ENCODE measurements at places on chromosomes 6 and 20.

DNA sequence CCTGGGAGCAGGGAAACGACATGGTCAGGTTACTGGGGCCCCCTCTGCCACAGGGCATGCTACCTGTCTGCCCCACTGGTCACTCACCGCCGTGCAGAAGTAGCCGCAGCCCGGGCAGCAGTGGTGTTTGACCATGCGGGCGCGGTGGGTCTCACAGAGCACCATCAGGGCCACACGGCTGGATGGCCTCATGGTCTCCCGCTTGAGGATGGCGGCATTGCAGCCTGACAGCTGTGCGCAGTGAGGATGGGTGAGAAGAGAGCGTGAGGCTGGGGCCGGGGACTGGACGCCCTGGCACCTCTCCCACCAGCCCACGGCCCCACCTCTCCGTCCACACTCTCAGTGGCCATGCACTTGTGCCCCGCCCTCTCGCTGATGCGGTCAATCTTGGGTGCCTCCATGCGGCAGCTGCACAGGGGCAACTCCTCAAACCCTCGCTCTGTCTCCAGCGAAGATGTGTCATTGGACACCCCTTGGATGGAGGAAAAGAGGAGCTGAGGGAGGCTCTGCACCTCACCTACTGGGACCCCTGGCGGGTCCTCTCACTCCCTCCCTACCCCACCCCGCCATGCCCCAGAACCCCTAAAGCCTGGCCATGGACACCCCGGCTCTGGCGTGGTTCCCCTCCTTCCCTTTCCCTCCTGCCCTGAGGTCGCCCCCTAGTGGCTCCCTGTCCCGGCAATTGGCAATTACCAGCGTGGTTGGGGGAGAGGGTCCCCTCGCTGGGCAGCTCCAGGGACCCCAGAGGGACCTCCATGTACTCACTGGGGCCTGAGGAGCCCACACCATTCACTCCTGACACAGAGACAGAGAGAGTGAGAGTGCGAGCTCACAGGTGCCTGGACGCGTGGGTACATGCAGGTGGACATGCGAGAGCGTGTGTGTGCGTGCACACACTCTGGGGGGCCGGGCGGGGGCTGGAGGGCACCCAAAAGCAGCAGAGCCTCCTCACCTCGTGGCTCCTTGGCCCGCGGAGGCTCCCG, 8.9 kb downstream of the EHMT2 start:
- peaks cover 19% of the 10 kb centered on the region for H3K36me3 ChIP-seq
- H3K4me1 ChIP-seq = peaks cover 4% of the 10 kb centered on the region
- H3K27me3 ChIP-seq = no peaks in the 10 kb centered on the region
- no peak overlapping the region for H3K4me3 ChIP-seq
- H3K27ac ChIP-seq = no peak overlapping the region
- peak; percentile 75 for DNase-seq

GRCh38 chr6:149560736-149561135, 5.4 kb upstream of the GINM1 start:
- H3K27me3 ChIP-seq = peaks cover 35% of the 10 kb centered on the region
- no peak overlapping the region for H3K4me3 ChIP-seq

DNA sequence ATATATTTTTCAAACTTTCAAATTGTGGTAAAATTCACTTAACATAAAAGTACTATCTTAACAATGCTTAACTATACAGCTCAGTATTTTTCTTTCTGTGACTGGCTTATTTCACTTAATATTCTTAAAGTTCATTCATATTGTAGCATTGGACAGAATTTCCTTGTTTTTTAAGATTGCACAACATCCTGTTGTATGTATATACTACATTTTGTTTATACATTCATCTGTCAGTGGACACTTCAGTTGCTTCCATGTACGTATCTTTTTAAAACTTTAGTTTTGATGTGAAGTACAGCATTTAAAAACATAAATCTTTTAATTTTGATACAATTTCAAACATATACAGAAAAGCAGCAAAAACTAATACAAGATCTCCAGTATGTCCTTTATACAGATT, 220.7 kb downstream of the ZFAND3 start:
- H3K4me3 ChIP-seq = no peak overlapping the region
- H3K27me3 ChIP-seq = no peaks in the 10 kb centered on the region
- no peaks in the 10 kb centered on the region for H3K36me3 ChIP-seq
- H3K27ac ChIP-seq = no peak overlapping the region
- H3K4me1 ChIP-seq = no peaks in the 10 kb centered on the region

DNA sequence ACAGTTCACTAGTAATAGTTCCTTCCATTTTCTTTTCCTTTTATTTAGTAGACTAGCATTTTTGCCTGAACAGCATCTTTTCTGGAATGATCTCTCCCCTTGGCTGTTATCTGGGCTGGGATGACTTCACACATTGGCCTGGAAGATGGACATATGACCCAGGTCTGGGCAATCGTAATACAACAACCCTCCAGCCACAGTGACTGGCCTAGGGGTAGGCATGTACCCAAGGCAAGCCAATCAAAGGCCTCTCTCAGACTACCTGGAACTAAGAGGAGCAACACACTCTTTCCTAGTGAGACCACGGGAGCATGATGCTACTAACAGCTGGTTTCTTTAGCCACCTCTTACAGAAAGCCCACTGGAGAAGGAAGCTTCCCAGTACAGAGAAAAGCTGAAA, 252.2 kb downstream of the GMPR start:
- no peaks in the 10 kb centered on the region for H3K27me3 ChIP-seq
- H3K4me1 ChIP-seq = peaks cover 67% of the 10 kb centered on the region
- no peak for DNase-seq
- no peak overlapping the region for H3K27ac ChIP-seq
- H3K36me3 ChIP-seq = peaks cover 18% of the 10 kb centered on the region

DNA sequence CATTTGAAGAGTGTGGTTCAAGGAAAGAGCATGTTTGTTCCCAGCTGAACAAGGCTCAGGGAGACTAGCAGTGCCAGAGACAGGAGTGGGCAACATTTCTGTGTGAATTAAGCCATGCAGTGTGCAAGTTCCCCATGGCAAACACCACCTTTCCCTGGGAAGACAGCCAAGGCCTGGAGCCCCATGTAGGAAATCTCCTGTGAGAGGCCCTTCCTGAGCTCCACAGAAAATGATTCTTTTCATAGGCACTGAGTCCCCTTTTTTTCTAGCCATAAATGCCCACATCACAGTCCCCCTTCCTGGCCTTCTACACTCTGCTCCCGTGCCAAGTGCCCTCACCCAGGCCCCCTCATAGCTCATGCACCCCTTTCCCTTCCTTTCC, 11.8 kb upstream of the TRAM2 start:
- peaks cover 19% of the 10 kb centered on the region for H3K27me3 ChIP-seq
- no peak for DNase-seq
- H3K27ac ChIP-seq = no peak overlapping the region

- H3K4me1 ChIP-seq = peaks cover 41% of the 10 kb centered on the region
- DNase-seq = no peak
- peak overlapping the region; percentile 89 for H3K4me3 ChIP-seq
- H3K27me3 ChIP-seq = peaks cover 2% of the 10 kb centered on the region
These were observed 1.3 kb downstream of the BLCAP start for GRCh38 chr20:37526238-37526838.

GRCh38 chr6:116206231-116206903, 47.5 kb downstream of the TSPYL4 start:
- H3K4me3 ChIP-seq = no peak overlapping the region
- no peaks in the 10 kb centered on the region for H3K36me3 ChIP-seq
- H3K4me1 ChIP-seq = peaks cover 7% of the 10 kb centered on the region
- no peaks in the 10 kb centered on the region for H3K27me3 ChIP-seq
- no peak overlapping the region for H3K27ac ChIP-seq

- peaks cover 31% of the 10 kb centered on the region for H3K27me3 ChIP-seq
- no peak overlapping the region for H3K27ac ChIP-seq
- no peak for DNase-seq
- no peak overlapping the region for H3K4me3 ChIP-seq
- H3K36me3 ChIP-seq = no peaks in the 10 kb centered on the region
- H3K4me1 ChIP-seq = no peaks in the 10 kb centered on the region
These were observed 29.2 kb downstream of the CDH22 start for GRCh38 chr20:46279103-46279502.

DNA sequence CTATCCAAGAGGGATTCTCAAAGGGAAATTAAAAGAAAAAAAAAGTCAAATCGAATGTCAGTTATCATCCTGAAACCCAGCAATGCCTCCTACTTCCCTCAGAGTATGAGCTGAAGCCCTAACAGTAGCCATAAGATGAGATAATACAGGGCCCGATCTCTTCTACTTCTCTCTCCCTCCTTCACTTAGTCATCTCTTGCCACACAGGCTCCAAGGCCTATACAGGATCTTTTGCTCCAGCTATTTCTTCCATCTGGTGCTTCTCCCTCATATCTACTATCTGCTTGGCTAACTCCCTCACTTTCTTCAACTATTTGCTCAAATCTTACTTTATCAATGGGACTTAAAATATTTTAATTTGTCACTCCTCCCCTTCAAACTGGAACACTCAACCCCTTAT, 215.3 kb downstream of the RNGTT start:
- no peaks in the 10 kb centered on the region for H3K4me1 ChIP-seq
- peaks cover 1% of the 10 kb centered on the region for H3K36me3 ChIP-seq
- no peak for DNase-seq
- no peak overlapping the region for H3K4me3 ChIP-seq

DNA sequence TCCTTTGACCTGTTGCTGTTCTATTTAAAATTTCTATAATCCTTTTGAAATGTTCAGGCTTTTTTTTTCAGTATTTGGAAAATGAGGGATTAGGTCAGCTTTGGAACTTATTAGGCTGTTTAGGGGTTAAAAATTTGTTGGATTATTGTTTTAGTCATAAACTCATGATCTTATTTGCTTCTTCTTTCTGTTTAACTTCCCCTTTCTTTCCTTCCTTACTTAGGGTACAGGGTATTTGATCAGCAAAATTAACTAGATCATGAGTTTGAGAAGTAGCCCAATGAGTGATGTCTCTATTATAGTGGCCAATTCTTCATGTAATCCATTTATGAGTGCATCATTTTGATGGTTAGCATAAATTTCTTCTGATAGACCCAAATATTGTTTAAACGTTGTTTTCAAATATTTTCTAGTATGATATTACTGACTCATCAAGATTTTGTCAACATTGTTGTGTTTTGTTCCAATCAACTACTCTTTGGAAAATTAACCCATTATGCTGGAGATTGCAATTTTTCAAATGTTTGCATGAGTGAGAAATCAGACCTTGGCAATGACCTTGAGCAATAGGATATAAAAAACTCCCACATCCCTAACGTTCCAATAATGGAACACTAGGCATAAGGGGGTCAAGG, 94.4 kb downstream of the OTOR start:
- no peak overlapping the region for H3K27ac ChIP-seq
- H3K27me3 ChIP-seq = no peaks in the 10 kb centered on the region
- no peaks in the 10 kb centered on the region for H3K36me3 ChIP-seq
- no peak for DNase-seq
- no peaks in the 10 kb centered on the region for H3K4me1 ChIP-seq

DNA sequence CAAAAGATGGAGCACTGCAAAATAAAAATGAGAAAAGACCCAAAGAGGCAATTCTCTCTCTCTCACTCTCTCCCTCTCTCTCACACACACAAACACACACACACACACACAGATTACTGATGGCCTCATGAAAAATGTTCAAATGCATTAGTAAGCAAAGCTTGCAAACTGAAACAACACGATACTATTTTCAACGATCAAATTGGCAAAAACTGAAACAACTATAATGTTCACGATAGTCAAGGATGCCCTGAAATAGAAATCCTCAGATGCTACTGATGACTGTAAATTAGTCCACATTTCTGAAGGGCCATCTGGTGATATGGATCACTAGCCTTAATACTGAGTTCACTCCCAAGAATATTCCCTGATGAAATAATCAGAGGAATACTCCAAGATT, 100.8 kb downstream of the TRERF1 start:
- H3K36me3 ChIP-seq = peaks cover 13% of the 10 kb centered on the region
- peaks cover 15% of the 10 kb centered on the region for H3K4me1 ChIP-seq
- DNase-seq = no peak

- no peak overlapping the region for H3K4me3 ChIP-seq
- no peaks in the 10 kb centered on the region for H3K36me3 ChIP-seq
- H3K4me1 ChIP-seq = no peaks in the 10 kb centered on the region
- no peaks in the 10 kb centered on the region for H3K27me3 ChIP-seq
- no peak overlapping the region for H3K27ac ChIP-seq
- DNase-seq = no peak
These were observed 289.6 kb downstream of the RFPL4B start for GRCh38 chr6:112636650-112637262.

DNA sequence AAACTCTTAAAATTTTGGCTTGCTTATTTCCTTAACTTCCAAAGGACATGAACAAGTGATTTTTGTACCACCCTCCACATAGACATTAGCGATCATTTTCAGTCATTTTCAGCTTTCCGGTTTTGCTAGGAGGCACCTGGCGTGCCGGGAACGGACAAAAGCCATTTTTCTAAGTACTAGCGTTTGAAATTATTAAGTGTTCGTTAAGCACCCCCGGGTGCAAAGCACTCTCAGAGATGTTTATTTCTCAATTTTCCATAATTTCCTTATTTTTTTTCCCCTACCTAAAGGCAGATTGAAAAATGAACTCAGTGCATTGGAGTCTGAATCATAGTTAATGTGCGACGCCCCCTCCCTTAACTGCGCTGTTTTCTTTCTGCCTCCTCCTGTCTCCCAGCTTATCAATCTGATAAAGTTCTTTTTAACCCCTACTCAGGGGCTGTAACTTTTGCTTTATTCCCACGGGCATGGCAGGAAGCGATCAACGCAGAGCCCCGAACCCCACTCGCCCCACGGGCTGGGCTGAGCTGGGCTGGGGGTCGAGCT, 58.2 kb downstream of the ZNF831 start:
- peak overlapping the region; percentile 70 for H3K4me3 ChIP-seq
- peaks cover 9% of the 10 kb centered on the region for H3K4me1 ChIP-seq
- peaks cover 3% of the 10 kb centered on the region for H3K36me3 ChIP-seq
- no peak overlapping the region for H3K27ac ChIP-seq
- H3K27me3 ChIP-seq = peaks cover 3% of the 10 kb centered on the region
- no peak for DNase-seq

DNA sequence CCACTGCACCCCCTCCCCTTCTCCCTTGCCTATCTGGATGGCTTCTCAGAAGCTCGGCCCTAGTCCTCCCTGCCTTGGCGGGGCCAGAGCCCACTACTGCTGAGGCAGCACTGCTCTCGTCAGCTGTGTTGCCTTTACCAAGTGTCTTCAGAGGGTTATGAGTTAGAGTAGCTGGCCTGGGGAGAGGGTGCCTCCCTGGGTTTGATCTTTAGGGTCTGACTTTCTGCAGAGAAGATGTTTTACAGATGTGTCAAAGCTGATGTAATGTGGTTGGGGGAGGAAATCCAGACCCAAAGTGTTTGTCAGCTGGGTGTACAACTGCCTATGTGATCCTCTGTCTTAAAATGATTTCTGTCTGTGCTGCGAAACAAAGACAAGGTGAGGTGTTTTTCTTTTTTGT, 30.4 kb upstream of the PI16 start:
- peak overlapping the region; percentile 3 for H3K27ac ChIP-seq
- H3K36me3 ChIP-seq = peaks cover 12% of the 10 kb centered on the region
- DNase-seq = no peak
- H3K27me3 ChIP-seq = no peaks in the 10 kb centered on the region

DNA sequence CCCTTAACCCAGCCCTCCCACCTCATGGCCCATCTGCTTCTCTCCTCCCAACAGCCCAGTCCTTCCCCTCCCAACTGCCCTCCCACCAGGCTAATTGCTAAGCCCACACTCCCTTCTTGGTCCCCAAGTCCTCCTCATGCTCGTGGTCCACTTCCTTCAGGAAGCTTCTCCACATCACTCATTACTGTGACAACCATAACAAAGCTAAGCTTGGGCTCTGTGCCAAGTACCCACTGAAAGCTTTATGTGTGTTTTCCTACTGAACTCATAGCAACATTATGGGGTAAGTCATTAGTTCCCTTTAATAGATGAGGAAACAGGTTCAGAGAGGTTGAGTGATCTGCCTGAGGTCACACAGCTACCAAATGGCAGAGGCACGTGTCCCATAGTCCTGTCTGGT, 16.2 kb downstream of the FRS3 start:
- H3K4me3 ChIP-seq = no peak overlapping the region
- H3K27ac ChIP-seq = no peak overlapping the region
- peaks cover 7% of the 10 kb centered on the region for H3K4me1 ChIP-seq
- no peaks in the 10 kb centered on the region for H3K36me3 ChIP-seq

Data from activated naive CD8-positive, alpha-beta T cell treated with anti-CD3 and anti-CD28 coated beads, Interleukin-2, amount 10 ng/mL, durations not matched to agents 7 days and 5 days (primary cell).